Activated CD4-positive, alpha-beta T cell treated with anti-CD3 and anti-CD28 coated beads, Interleukin-2, amount 10 ng/mL, durations not matched to agents 7 days and 5 days (primary cell): ENCODE measurements at places on chromosomes 2 and 18.

DNA sequence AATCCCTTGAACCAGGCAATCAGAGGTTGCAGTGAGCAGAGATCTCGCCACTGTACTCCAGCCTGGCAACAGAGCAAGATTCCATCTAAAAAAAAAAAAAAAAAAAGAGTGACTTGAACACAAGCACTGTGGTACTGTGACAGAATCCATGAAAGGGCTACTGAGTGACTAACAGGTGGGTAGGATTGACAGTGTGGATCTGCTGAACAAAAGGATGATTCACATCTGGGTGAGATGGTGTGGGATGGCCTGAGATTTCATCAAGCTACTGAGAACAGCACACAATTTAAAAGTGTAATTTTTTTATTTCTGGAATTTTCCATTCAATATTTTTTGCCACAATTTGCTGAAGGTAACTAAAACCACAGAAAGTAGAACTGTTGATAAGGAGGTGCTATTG lies 13.3 kb upstream of the SP3 start:
- DNase-seq, result no peak

DNA sequence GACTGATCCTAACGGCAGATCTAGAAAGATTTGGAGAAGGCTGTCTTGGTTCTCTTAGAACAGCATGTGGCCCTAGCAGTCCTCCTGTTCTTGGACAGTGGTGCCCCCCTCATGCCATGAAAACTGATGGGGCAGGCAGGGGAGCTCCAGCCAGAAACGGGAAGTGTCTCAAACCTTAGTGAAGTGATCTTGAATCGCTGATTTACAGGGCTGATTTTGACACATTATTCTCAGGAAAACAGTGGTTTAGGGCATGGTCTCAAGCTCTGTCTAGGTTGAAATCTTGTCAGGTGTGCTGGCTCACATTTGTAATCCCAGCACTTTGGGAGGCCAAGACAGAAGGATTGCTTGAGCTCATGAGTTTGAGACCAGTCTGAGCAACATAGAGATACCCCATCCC lies 37.8 kb downstream of the SRSF7 start:
- no peak for DNase-seq

DNA sequence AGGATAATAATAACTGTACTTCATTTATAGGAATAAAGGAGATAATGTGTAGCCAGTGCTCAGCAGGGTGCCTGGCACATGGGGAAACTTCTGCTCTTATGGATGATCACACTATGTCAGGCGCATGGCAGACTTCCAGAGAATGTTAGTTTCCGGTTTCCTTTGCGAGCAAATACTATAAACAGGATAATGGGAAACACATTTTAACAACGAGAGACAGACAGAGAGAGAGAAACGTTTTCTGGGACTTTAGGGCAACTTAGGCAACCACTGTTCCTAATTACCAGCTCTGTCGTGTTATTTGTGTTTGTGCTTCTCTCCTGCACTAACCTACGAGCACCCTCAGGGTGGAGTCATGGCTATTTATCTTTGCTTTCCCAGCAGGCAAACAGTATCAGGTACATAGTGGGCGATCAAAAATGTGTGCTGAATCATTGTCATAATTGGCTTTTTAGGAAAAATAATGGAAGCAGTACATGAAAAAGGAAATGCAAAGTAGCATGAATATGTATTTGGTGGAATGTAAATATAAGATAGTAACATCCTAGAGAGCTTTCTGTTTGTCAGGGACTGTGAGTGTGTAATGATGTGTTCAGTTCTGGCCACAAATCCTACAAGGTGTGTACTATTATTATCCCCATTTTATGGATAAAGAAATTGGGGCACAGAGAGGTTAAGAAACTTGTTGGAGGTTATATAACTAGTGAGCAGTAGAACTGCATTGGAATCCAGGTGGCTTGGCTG lies 36.8 kb upstream of the IGFBP2 start:
- no peak for DNase-seq

DNA sequence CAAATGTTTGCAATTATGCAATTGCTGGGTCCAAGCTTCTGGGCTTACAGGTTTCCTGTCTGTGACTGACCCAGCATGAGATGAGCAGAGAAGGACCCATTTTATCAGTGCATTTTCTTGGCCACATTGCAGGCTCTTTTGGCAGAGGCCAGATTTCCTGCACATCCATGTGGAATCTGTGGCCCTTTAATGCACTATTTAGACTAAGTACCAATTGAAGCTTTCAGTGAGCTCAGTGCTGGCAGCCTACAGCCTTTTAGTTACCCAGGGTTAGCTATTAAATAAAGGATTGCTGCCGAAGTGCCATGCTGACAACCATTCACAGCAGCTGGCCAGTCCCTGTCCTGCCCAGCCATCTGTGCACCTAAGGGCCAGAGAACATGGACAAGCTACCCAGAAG lies 165.0 kb downstream of the ANKRD30B start:
- no peak for DNase-seq

GRCh38 chr2:72627083-72627482 lies 198.8 kb downstream of the EXOC6B start:
- no peak for DNase-seq

DNA sequence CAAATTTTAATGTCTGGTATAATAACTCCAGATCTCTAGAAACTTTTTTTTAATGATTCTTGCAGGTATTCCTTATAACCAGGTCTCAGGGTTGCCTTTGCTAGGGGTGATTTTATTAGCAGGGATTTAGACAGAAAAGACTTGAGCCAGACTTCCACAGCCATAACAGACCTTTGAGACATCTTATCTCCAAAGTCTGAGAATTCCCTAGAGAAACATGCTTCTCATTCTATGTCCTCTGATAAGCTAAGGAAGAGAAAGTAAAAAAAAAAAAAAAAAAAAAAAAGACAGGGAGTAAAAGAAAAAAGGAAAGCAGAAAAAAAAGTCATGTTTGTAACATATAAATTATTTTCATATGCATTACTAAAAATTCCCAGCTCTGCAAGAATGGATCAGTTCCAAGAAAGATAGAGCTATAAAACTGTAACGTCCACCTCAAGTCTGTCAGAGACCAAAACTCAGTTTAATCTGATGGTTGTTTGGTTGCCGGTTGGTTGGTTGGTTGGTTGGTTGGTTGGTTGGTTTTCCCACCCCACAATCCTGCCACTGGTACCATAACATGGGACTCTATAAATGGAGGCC lies 153.8 kb downstream of the COL6A3 start:
- DNase-seq, result no peak

- no peak for DNase-seq
These were observed 380.0 kb upstream of the ACVR2A start for GRCh38 chr2:147464737-147465357.

DNA sequence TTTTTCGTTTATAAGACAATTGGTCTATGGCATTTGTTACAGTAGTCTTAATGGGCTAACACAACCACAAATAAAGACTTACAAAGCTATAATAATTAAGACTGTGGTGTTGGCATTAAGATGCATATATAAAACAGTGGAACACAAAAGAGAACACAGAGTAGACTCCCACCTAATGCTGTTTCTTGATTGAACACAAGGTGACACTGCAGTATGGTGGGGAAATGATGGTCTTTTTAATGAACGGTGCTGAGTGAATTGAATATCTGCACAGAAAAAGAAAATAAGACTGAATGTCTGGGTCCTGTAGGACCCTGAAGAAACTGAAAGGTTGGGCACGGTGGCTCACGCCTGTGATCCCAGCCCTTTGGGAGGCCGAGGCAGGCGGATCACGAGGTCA lies 1136.6 kb upstream of the NXPH2 start:
- DNase-seq, result no peak

DNA sequence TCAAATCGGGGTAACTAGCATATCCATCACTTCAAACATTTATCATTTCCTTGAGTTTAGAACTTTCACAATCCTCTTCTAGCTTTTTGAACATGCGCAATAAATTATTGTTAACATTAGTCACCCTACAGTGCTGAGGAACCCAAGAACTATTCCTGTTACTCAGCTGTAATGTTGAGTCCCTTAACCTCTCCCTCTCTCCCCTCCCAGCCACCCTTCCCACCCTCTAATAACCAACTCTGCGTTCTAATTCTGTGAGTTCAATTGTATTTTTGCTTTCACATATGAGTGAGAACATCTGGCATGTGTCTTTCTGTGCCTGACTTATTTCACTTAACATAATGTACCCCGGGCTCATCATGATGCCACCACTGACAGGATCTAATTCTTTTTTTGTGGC lies 78.6 kb upstream of the RANBP2 start:
- DNase-seq, result no peak

DNA sequence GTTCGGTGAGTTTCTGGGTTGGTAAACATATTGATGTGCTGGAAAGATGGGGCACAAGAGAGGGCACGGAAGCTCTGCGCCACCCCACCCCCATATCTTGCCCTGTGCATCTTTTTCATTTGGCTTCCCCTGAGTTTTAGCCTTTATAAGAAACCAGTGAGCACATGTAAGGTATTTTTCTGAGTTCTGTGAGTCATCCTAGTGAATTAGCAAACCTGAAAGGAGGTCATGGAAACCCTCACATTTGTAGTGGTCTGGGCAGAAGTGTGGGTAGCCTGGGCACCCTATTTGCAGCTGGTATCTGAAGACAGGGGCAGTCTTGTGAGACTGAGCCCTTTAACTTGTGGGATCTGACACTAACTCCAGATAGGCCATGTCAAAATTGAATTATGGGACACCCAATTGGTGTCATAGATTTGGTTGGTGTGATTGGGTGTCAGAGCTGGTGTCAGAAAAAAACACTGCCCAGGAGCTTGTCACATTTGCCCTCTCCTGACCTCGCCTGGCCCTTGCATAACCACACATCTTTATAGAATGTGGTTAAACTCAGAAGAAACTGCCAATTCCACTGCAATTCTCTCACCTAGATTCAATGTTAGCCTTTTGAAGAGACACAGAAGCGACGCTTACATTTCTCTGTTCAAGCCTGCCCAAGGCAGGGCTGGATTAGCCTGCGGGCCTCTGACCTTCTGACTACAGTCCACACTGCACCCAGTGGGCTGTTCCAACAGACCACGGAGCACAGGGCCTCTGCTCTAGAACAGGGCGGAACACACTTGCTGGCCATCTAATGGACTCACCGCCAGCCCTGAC lies 12.0 kb upstream of the GALM start:
- peak; percentile 49 for DNase-seq

DNA sequence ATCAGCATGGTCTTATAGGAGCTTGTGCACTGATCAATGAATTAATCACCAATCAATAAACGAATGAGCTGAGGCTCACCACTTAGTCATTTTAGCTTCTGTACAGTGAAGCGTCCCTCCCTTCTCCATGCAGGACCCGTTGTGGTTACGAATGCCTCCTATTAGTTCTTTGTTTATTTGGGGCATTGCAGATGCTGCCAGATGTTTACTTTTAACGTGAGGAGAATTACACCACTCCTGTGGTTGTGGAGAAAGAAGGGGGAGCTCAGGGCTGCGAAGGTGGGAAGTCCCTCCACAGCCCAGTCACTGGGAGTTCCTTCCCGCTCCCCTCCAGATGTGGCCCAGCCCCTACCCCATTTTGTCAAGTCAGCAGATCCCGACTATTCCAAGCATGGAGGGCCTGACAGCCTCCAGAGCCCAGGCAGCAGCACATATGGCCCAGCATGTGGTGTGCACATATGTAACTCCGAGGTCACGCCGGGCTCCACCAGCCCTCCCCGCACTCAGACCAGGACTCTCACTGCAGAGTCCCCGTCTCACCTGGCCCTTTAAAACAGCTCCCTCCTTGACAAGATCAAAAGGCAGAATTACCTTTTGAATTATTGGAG lies 20.9 kb downstream of the PKDCC start:
- no peak for DNase-seq

- no peak for DNase-seq
These were observed 138.6 kb downstream of the DTNA start for GRCh38 chr18:34848695-34849094.

GRCh38 chr18:61574665-61575064 lies 241.4 kb downstream of the CDH20 start:
- no peak for DNase-seq

GRCh38 chr18:36440614-36441013 lies 143.1 kb downstream of the FHOD3 start:
- DNase-seq, result no peak

GRCh38 chr2:148643998-148644882 lies at the start of gene EPC2:
Gene EPC2 (plus strand): TSS chr2:148644751. CDS start chr2:148645018, 267 bp downstream.
- DNase-seq, result peak; percentile 83

DNA sequence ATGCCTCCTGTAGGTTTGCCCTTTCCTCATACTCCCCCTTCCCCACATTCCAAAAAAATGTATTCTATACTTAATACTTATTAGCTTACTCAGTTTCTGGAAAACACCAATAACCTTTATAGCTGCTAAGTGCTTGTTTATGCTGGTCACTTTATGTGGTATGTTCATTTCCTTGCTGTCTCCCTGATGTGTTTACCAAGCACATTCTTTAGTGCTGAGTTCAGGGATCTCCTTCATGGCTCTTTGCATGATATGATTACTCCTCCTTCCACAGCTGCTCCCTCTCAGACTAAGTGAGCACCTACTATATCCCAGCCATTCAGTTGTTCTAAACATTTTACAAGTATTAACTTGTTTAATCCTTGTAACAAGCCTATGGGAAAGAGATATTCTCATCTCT lies 698.3 kb upstream of the FANCL start:
- DNase-seq, result no peak
